ENCODE measurements at places on chromosomes 2 and 18.

- no peak for DNase-seq
Observed at GRCh38 chr18:35431374-35431741, 54.2 kb upstream of the ZNF396 start.

DNA sequence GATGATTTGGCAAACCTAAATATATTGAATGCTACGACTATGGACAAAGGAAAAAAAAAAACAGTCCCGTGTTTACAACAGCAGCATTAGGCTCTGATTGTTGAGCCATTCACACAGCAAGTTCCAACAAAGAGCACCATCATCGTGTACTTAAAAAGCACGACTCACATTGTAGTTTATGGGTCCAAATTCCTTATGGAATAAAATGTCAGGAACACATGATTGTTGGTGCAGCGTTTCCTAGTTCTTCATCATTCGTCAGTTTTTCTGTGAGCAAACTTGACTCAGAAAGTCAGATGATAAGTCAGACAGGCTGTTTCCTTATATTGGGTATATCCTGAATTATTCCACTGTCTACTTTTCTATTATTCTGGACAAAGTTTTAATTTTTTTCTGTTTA lies 10.0 kb upstream of the KIDINS220 start:
- no peak for DNase-seq

- no peak for DNase-seq
Observed at GRCh38 chr2:85727798-85728197, 26.0 kb upstream of the ATOH8 start.

- DNase-seq: no peak
Observed at GRCh38 chr2:68936427-68936826, 16.3 kb downstream of the GKN2 start.

DNA sequence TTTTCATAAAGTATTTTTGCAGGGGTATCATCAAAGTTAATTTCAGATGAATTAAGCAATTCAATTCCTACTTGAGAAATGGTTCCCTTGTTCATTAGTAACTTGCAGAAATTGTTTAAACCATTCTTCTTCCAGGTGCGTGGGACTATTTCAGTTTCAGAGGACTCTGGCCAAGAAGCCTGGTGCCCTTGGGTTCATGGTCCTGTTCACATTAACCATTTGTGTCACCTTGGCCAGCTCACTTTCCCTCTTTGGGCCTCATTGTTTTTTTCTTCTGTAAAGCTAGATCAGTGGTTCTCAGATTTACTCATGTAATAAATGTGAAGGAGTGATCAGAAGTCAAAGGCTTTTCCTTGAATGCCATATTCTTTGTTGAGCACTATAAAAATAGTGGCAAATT lies 112.4 kb upstream of the BZW1 start:
- DNase-seq: no peak

All from iPS DF 6.9 (cell line).